Upper lobe of left lung (tissue), 6 donors: ENCODE measurements at places on chromosomes 1 and 21. TPM values are rescaled to one million over a fixed set of nuclear protein-coding genes. Genes with fewer than 3 reads are reported as not detected.
A peak's percentile ranks its signal among the peaks of the same experiment; 100 is the strongest.

Gene JAM2
- total RNA-seq: 8.9 TPM

Gene SPRR2F
- not detected for total RNA-seq

Gene OR6K2
- not detected for total RNA-seq

Gene PALMD
- 30.6 TPM for total RNA-seq

DNA sequence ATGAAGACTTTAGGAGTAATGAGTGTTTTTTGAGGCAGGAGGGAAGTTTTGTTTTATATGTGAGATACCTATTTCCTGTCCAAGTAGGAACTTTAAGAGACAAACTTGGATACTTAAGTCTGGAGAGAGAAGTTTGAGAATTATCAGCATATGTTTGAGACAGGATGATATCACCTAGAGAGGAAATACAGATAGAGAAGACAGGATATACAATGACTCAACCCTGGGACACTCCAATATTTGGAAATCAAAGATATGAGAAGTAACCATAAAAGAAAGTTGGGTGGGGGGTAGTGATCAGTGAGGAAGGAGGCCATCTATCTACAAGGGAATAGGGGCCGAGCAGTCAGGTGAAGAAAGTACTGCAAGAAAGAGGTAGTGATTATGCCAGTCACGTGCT, 6.5 kb downstream of the LCE7A start:
- no peaks in the 10 kb centered on the region for H3K27me3 ChIP-seq
- DNase-seq: no peak
- H3K36me3 ChIP-seq: no peaks in the 10 kb centered on the region
- H3K4me1 ChIP-seq: no peaks in the 10 kb centered on the region
- H3K27ac ChIP-seq: no peak overlapping the region

DNA sequence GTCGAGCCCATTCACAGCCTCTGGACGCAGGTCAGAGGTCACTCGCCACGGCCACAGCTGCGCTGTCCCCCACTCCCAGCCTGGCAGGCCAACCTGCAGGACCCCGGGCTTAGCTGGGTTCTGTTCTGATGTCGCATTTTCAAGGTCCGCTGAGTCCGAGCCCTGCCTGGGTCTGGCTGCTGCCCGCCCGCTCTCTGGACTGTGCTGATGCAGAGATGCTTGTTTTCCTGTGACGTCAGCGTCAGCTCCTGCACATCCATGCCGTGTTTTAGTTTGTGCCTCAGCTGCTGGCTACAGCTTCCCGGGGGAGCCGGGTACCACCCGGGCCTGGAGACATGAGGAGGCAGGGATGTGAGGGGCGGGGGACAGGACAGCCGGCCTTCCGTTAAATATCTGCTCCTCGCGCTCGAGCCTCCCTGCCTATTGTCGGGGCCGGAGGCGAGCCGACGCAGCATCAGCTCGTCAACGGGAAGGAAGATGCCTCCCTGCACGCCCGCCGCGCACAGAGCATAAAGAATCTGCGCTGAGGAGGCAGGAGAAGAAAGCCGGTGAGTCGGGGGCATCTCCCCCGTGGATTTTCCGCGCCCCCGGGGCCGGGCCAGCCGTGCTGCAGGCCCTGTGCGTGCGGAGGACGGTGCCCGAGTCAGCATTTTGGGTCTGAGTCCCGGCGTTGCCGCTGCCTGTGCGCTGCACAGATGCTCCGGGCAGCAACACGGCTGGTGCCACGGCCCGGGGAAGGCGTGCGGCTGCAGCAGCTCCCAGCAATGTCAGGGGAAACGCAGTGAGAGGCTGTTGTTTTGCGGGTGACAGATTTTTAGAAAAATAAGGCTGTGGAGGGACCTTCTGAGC, 23.4 kb downstream of the PRKCZ start:
- no peaks in the 10 kb centered on the region for H3K4me1 ChIP-seq
- no peak overlapping the region for H3K4me3 ChIP-seq
- H3K36me3 ChIP-seq: peaks cover 2% of the 10 kb centered on the region
- H3K27ac ChIP-seq: no peak overlapping the region
- no peaks in the 10 kb centered on the region for H3K27me3 ChIP-seq
- DNase-seq: peak; percentile 81

DNA sequence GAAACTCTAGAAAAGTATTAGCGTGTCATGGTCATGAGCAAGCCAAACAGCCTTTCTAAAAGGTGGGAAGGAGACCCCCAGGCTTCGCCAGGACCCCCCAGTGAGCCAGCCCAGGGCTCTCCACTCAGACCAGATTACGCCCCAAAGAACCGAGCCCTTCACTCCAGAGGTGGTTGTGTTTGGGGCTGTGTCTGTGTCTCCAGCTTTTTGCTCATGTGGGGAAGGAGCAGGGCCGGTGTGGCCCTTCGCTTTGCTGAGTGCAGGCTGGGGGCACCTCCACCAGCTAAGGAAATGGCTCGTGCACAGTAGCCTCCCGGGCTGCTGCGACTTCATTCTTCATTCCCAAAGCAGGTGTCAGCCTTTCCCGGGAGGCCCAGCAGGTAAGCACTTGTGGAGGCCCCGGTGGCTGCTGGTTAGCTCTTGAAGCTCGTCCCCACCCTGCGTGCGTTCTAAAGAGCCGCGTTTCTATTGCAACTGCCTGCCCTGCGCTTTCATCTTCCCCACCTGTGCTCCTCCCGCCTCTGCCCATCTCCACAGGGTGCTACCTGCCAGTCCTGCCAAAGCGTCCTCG, 531 bp downstream of the TSPEAR start:
- peak; percentile 37 for DNase-seq
- H3K36me3 ChIP-seq: no peaks in the 10 kb centered on the region
- H3K27me3 ChIP-seq: peaks cover 15% of the 10 kb centered on the region
- peaks cover 21% of the 10 kb centered on the region for H3K4me1 ChIP-seq
- H3K27ac ChIP-seq: no peak overlapping the region

DNA sequence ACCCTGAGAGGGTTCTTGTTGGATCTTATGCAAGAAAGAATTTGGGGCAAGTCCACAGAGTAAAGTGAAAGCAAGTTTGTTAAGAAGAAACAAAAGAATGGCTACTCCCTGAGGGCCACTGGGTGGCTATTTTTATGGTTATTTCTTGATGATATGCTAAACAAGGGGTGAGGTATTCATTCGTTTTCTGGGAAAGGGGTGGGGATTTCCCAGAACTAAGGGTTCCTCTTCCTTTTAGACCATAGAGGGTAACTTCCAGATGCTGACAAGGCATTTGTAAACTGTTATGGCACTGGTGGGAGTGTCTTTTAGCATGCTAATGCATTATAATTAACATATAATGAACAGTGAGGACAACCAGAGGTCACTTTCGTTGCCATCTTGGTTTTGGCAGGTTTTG, 18.2 kb upstream of the IFI6 start:
- H3K4me3 ChIP-seq: no peak overlapping the region
- H3K4me1 ChIP-seq: no peaks in the 10 kb centered on the region
- no peaks in the 10 kb centered on the region for H3K27me3 ChIP-seq
- no peak overlapping the region for H3K27ac ChIP-seq

- no peak for DNase-seq
- no peaks in the 10 kb centered on the region for H3K4me1 ChIP-seq
- no peaks in the 10 kb centered on the region for H3K27me3 ChIP-seq
- H3K27ac ChIP-seq: no peak overlapping the region
- H3K36me3 ChIP-seq: peaks cover 29% of the 10 kb centered on the region
Observed at GRCh38 chr21:33902349-33902748, 13.3 kb downstream of the ATP5PO start.

- no peak overlapping the region for H3K27ac ChIP-seq
- DNase-seq: no peak
- no peaks in the 10 kb centered on the region for H3K4me1 ChIP-seq
- H3K36me3 ChIP-seq: no peaks in the 10 kb centered on the region
Observed at GRCh38 chr1:236342403-236343245, 51.5 kb upstream of the EDARADD start.

GRCh38 chr1:40003156-40004093, 37.1 kb upstream of the CAP1 start:
- no peak for DNase-seq
- no peak overlapping the region for H3K27ac ChIP-seq
- no peaks in the 10 kb centered on the region for H3K36me3 ChIP-seq
- H3K4me1 ChIP-seq: no peaks in the 10 kb centered on the region
- H3K27me3 ChIP-seq: no peaks in the 10 kb centered on the region

- peak; percentile 40 for DNase-seq
- no peaks in the 10 kb centered on the region for H3K4me1 ChIP-seq
- H3K36me3 ChIP-seq: no peaks in the 10 kb centered on the region
- H3K27me3 ChIP-seq: no peaks in the 10 kb centered on the region
- no peak overlapping the region for H3K4me3 ChIP-seq
Observed at GRCh38 chr1:101846820-101847219, 149.9 kb downstream of the OLFM3 start.

- DNase-seq: peak; percentile 4
- no peak overlapping the region for H3K4me3 ChIP-seq
- no peak overlapping the region for H3K27ac ChIP-seq
- H3K36me3 ChIP-seq: no peaks in the 10 kb centered on the region
Observed at GRCh38 chr21:38120984-38121855, 135.6 kb upstream of the KCNJ15 start.

- H3K4me3 ChIP-seq: no peak overlapping the region
- no peaks in the 10 kb centered on the region for H3K27me3 ChIP-seq
- no peaks in the 10 kb centered on the region for H3K4me1 ChIP-seq
- H3K36me3 ChIP-seq: no peaks in the 10 kb centered on the region
- H3K27ac ChIP-seq: no peak overlapping the region
Observed at GRCh38 chr1:200258447-200259375, 151.1 kb downstream of the ZNF281 start.

GRCh38 chr1:74010206-74010605, 187.8 kb downstream of the LRRIQ3 start:
- H3K4me3 ChIP-seq: no peak overlapping the region
- H3K36me3 ChIP-seq: no peaks in the 10 kb centered on the region
- DNase-seq: no peak
- H3K27me3 ChIP-seq: no peaks in the 10 kb centered on the region

DNA sequence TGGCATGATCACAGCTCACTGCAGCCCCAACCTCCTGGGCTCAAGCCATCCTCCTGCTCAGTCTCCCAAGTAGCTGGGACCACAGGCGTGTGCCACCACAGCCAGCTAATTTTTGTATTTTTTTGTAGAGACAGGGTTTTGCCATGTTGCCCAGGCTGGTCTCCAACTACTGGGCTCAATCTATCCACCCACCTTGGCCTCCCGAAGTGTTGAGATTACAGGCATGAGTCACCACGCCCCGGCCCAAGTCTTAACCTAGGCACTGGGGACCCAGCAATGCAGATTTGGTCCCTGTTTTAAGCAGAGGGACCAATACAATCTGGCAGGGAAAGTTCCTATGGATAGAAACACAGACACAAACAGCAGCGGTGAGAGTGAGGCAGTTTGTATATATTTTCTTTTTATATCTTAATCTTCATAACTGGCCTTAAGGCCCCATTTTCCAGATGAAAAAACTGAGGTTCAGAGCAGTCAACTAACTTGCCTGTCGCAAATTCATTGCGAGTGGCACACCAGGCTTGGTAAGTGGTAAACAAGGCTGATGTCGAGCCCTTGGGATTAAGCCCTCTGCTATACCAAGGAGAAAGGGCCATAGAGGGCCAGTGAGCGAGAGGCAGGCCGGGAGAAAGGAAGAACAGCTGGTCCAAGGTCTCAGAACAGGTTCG, 77.8 kb upstream of the TINAGL1 start:
- H3K36me3 ChIP-seq: no peaks in the 10 kb centered on the region
- H3K27ac ChIP-seq: no peak overlapping the region
- no peak for DNase-seq
- H3K4me1 ChIP-seq: no peaks in the 10 kb centered on the region
- no peaks in the 10 kb centered on the region for H3K27me3 ChIP-seq
